Stimulated activated CD4-positive, alpha-beta T cell treated with anti-CD3 and anti-CD28 coated beads, Interleukin-12 subunit alpha, Interleukin-12 subunit beta, amount 100 ng/mL, for 4 hours (primary cell): ENCODE measurements at places on chromosomes 11 and 22.

DNA sequence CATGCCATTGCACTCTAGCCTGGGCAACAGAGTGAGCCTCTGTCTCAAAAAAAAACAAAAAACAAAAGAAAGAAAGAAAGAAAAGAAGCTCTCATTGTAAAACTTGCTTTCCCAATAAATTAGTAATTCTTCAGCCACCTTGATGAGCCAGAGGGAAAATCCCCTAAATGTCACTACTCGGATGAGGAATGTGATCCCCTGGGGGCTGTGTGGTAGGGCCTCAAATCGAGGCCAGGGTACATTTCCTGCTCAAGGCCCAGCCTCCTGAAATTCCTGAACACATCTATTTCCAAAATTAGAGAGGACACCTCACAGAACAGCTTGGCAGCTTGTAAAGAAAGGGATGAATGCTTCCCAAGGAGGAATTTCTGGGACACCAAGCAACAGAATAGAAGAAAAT, 147.1 kb upstream of the SESN3 start:
- DNase-seq: no peak

GRCh38 chr11:13701506-13701905, 33.0 kb downstream of the FAR1 start:
- DNase-seq: no peak

- DNase-seq: no peak
Measured at GRCh38 chr11:19683862-19684491, 28.7 kb upstream of the NAV2 start.

DNA sequence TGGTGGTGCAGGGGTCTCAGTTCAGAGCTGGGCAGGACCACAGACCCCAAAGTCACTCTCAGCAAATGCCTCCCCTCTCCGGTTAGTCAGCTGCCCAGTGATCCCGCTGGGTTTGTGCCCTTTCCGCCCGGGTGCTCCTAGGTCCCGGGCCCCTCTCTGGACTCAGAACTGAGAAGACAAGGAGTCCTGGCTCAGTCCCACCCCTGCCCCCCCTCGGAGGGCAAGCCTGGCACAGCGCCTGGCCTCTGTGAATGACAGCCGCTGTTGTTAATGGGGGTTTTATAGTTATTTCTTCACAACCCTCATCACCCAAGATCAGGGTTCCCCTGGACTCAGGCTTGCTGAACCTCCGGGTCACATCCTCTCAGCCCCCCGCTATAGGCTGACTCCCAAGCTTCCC, 47.6 kb downstream of the ELFN2 start:
- no peak for DNase-seq

DNA sequence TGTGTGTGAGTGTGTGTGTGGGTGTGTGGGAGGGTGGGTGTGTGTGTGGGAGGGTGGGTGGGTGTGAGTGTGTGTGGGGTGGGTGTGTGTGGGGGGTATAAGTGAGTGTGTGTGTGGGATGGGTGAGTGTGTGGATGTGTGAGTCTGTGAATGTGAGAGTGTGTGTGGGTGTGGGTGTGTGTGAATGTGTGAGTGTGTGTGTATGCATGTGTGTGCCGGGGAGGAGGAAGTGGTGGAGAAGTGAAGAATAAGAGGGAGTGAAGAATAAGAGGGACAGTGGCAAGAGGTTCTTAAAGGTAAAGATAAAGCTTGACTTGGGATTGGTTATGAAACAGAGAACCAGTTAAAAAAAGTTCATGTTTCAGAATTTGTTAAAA, 54.0 kb downstream of the PRR5L start:
- no peak for DNase-seq

DNA sequence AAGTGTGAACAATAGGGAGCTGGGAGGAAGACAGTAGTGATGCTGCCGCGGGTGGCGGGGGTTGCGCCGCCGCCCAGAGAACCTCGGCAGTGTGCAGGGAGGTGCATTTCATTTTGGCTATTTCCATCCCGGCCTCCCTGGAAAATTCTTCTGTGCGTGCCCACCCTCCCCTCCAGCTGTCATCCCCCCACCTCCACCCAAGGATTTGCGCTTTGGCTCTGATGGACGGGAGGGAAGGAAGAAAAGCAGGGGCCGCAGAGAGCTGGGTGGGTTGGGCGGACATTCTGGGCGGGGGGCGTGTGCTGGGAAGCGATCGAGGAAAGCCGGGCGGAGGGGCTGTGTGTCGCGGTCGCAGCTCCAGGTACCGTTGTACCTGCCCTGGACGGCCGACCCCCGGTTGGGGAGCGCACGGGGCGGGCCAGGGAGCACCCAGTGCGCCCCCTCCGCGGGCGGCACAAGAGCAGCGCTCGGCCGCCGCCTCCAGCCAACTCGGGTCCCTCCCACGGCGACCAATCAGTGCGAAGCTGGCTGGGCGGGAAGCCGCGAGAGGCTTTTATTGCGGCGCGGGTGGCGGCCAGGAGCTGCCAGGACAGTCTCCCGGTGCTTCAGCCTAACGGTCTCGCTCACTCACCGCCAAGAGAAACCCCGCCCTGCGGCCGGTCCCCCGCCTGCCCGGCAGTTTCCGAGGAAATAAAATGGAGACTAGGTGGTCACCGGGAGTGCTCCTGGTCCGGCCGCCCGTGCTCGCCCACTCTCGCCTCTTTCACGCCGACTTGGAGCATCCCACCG, 1.6 kb downstream of the NCAM1 start:
- DNase-seq: no peak

DNA sequence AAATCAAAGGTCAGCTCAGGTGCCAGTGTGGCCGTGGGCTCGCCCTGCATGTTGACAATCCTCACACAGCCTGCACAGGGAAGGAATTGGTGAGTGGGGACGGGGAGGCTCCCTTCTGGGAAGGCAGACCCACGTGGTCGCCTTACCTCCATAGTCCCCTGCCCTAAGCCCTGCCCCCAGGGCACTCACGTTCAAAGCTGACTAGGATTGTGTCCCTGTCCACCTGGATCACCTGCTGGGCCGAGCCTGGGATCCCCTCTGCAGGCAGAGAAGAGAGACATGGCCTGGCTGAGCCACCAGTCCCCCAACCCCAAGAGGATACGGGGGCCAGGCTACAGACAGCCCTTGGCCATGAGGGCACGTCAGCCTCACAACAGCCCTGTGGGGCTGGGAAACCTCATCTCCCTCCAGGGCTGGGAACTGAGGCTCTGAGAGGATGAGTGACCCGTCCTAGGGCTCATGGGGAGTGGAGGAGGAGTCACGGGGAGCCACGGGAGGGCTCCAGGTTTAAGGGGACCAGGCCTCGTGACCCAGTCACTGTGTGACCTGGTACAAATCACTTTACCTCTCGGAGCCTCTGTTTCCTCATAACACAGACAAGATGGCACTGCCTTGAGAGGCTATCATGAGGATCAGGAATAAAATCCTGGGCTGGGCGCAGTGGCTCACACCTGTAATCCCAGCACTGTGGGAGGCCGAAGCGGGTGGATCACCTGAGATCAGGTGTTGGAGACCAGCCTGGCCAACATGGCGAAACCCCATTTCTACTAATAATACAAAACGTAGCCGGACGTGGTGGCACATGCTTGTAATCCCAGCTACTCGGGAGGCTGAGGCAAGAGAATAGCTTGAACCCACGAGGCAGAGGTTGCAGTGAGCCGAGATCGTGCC, 12.1 kb upstream of the SF1 start:
- no peak for DNase-seq

- DNase-seq: no peak
Measured at GRCh38 chr11:35501776-35502175, 23.6 kb downstream of the PAMR1 start.

GRCh38 chr11:2390091-2390724, 10.3 kb upstream of the TSSC4 start:
- no peak for DNase-seq

- DNase-seq: no peak
Measured at GRCh38 chr11:69335781-69336405, 41.9 kb downstream of the MYEOV start.

DNA sequence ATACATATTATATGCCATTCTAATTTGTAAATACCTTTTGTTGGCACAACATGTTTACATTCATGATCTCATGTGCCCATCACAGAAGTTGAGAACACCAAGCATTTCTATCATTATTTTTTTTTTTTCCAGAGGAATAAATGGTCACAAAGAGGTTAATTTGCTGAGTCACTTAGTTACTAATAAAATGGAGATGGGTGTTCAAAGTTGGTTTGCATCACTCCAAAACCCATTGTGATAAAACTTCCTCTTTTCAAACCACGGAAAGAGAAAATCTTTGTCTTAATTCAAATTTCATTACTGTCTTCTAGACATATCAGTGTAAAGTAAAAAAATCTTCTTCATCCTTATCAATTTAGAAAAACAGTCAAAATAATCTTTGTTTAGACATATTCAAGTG, 636.8 kb upstream of the CCDC179 start:
- DNase-seq: no peak

DNA sequence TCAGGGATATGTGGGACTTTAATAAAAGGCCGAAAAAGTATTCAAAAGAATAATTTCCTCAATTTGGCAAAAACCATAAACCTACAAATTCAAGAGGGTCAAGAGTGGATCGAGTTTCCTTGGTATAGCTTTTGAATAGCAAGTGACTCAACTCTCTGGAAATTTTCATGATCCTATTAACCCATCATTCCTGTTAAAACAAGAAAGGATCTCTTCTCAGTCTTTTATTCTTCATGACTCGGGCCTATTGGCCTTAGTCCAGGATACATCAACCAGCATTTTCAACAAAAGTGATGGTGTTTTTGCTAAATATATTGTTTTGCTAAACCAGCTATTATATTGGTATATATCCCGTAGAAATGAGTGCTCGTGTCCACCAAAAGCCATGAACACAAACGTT, 110.3 kb downstream of the ATXN10 start:
- no peak for DNase-seq

GRCh38 chr11:75689863-75690609, 21.2 kb upstream of the MAP6 start:
- no peak for DNase-seq

- no peak for DNase-seq
Measured at GRCh38 chr11:106625566-106625965, 392.7 kb downstream of the GUCY1A2 start.

DNA sequence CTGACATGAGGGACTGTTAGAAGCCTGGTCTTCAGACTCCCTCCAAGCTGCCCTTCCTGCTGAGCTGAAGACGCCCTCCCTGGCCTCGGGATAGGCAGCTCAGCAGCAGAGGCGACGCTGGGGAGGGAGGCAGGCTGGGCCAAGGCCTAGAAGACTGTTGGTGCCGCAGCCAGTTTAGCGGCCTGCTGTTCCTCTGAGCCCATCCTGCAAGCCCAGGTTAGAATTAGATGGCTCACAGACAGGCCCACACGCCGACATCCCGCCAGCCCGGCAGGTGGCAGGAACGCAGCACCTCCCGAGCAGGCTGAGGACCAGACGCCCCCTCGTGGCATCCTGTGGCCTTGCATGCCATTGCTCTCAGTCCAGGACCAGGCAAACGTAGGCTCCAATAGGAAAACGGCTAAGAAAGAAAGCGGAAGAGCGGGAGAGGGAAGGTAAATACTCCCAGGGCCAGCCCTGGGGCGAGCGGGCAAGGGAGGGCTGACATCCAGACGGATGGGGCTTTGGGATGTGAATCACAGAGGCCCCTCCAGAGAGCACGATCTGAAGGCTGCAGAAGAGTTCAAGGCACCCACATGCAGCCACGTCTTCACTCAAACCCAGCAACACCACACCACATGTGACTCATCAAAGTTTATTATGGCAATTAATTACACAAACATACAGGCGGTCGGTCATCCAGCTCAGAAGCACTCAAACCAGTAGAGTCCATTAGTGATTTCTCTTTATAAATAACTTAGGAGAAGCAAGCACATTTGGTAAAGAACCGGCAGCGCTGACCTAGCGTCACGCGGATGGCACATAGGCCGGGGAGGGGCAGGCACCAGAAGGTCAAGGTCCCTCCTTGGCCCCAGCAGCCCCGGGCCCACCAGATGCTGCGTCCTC, 27.6 kb downstream of the CD5 start:
- peak; percentile 89 for DNase-seq

DNA sequence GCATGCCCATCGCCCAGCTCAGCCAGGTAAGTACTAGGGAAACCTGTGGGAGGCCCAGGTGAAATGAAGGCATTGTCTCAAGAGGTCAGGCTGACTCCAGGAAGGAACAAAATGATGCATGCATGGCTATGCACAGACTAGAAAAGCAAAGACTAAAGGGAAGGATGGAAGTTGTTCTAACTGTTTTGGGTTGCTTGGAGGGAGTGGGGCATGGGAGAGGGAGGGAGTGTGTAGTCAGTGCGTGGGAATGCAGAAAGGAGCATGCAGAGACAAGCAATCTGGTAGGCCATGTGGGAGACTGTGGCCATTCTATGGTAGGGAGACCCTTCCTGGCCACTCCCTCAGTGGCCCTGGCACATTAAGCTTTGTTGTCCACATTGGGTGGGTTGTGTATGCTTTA, 2.9 kb downstream of the MICAL3 start:
- no peak for DNase-seq

GRCh38 chr22:50169181-50169759, 1.3 kb upstream of the PANX2 start:
- no peak for DNase-seq

DNA sequence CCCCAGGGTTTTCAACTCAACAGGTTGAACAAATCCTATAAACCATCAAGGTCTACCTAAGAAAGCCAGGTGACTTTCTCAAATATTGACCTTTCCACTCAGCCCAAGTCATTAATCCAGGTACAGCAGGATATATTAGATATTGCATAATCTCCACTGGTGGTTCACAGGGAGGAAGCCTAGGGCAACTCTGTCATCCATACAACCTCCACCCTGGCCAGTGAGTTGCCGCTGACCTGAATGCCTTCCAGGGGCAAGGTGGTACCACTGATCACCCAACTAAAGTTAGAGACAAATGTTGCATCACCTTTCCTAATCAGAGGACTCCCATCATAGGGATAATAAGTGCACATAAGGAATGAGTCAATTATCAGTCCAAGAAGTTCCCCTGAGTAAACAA, 22.9 kb downstream of the GUCD1 start:
- DNase-seq: no peak

DNA sequence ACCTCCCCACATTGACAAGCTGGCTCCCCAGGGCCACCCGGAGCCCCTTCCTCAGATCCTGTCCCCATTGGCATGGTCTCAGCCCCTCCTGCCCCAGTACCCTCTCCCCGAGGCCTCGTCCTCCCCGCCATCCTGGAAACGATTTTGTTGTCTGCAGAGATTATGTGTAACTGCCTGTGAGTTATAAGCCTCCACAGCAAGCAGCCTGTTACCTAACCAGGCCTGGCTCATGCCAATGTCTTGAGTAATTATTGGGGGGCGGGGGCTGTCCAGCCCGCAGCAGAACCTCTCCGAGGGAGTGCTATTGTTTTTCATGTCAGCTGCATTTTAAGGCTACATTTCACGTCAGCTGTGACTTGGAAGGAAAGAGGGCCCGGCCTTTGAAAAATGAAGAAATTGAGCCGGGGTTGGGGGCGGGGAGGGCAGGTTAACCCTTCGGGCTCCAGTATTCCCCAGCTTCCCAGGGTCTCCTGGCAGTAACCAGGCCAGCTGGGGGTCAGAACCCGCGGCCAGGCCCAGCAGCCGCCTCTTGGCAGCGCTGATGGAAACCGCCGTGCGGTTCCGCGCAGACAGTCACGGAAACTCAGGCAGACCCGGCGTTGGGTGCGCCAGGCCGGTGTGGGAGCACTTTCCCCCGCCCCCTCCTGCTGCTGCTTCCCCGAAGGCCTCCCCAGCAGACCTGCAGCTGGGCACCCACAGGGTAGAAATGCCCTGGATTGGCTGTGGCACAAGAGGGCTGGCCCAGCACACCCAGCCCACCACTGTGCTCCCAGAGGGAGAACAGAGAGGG, 59.5 kb downstream of the CDKN1C start:
- no peak for DNase-seq

- DNase-seq: no peak
Measured at GRCh38 chr22:45180146-45180679, 16.5 kb downstream of the NUP50 start.

- DNase-seq: no peak
Measured at GRCh38 chr11:122214567-122214966, 98.6 kb upstream of the BLID start.
